ENCODE measurements at places on chromosomes 12 and 14.

- DNase-seq: no peak
Observed at GRCh38 chr12:110928700-110929099, 8.3 kb upstream of the MYL2 start.

DNA sequence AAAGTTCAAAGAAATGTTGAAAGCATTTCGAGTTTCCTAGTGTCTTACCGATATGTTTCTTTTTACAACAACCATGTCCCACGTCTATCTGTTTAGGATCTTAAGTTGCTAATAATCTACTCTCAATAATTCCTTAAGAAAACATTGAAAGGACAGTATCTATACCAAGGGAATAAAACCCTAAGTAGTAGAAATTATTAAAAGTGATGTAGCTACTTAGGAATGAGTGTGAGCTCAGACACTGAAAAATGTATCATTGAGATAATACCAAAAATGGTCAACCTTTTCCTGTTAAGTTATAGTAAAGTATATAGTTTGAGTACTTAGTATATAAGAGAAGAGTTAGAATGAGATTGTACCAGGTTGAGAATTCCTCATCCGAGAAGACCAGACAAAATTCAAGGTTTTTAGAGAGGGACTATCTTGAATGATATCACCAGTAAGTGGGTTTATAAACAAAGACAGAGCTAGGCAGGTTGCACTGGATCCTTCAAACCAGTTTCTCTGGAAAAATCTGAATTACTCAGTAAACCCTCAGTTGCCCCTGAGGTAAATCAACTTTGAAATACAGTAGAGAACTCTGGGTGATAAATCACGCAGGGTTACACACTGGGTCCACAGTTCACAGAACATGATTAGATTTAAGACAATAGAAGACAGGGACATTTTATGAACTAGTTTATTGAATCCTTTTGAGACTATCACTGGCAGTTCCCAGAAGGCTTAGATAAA lies 96.8 kb downstream of the ERGIC2 start:
- DNase-seq: no peak

DNA sequence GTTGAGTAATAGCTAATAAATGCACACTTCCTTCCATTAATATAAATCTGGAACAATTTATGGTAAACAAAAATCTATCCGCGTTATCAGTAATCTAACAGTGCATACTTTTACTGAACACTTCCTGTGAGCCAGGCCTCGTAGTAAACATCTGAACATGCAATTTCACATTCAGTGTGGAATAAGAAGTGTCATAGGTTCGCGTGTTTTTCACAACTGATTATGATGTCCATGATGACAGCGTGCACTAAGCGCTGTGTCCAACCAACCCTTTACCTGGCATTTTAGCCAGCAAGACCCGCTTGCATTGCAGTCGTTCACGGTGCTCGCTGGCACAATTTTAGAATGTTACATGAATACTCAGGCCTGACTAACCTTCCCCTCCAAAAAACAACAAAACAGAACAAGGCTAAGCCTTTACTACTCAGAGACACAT lies 2.1 kb downstream of the PNMA1 start:
- DNase-seq: no peak

- DNase-seq: no peak
Observed at GRCh38 chr12:60805364-60805763, 1209.5 kb downstream of the SLC16A7 start.
